ENCODE measurements at places on chromosomes 1 and 21.

DNA sequence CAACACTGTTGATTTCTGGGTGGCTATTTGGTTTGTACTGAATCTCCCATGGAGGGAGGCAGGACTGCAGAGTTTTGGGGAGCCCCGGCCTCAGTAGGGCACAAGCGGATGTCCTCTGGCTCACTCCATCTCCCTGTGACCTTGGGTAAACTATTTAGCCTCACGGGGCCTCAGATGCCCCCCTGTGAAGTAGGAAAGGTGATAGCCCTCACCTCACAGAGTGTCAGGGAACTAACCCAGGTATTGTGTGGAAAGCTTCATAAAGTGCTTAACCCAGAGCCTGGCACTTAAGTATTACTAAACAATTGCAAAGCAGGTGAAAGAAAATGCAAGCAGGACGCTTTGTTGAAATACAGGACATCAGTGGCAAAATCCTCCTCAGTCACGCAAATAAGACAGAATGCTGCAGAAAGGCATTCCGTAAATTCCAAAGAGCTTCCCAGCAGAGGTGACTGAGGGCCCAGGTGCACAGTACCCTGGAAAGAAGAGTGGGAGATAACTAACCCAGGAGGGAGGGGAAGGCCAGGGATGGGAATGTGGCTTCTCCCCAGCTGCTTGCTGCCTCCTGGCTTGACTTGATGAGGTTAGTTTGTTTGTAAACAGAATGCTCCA is 436.3 kb downstream of the PRDM2 start:
- no peak for DNase-seq

DNA sequence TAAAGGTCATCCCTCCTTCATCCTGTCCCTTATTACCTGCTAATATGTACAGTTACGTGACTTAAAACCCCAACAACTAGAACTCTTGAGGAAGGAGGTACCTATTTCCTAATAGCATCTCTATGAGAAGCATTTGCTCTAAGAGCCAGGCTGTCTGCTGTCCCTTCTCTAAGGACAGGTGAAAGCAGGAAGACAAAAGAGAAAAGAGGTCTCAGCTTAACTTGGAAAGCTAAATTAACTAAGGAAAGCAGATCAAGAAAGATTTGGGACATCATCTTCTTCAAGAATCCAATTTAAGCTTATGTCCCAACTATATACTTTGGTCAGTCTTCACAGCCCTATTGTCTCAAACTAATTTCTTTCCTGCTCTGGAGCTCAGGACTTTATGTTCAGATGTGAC is 2.9 kb downstream of the EGLN1 start:
- DNase-seq, result no peak

DNA sequence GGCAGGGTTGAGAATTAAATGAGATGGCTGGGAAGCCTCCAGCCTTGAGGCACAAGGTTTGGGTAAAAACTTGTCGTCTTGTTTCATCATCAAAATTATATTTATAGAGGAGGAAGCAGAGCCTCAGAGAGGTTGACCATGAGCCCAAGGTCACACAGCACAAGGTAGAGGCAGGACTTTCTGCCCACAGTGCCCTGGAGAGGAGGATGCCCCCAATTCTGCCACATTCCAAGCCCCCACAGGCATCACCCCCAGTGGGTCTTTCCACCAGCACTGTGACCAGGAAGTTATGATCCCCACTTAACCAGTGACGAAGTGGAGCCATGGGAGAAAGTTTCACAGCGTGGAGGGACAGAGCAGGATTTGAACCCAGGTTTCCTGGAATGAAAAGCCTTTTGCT is 400.0 kb downstream of the MATN1 start:
- DNase-seq, result no peak

- peak; percentile 65 for DNase-seq
Measured at GRCh38 chr1:32215629-32216480, 6.3 kb downstream of the TMEM234 start.

DNA sequence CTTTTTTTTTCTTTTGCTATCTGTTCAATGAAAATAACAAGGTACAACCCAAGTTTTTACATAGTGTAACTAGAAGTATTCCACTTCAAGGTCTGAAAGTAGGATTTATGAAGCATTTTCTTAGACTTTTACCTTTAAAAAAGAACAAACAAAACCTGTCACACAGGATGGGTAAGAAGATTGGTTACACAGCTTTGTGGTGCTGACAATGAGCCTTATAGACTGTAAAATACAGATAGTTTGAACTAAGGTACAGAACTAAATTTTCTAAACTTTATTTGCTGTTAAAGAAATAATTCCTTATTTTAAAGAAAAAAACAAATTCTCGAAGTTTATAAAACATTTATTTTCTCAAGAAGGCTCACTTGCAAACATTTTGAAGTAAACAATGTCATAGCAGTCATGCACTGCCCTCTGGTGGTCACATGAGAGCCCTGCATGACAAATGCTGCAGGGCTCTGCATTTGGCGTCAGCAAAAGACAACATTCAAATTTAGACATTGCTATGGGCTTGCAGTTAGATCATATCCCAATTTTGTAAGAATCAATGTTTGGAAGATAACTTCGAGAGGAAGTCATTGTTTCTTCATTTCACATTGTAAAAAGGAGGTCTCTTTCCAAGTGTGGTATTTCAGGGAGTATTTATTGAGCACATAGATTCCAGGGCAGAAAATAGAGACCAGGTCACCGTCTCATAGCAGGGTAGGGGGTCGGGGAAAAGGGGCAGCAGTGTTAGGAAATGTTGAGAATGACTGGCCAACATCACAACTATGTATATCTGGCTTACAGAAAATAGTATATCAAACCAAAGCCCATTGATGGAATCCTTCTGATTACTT is 115.3 kb upstream of the FMN2 start:
- DNase-seq, result peak; percentile 51

GRCh38 chr21:36719614-36720013 is 20.7 kb downstream of the SIM2 start:
- DNase-seq, result no peak
